HFFc6 (cell line): ENCODE measurements at places on chromosomes 2 and 18. TPM values are rescaled to one million over a fixed set of nuclear protein-coding genes. Genes with fewer than 3 reads are reported as not detected.

GRCh38 chr18:22398464-22398863 lies 19.3 kb downstream of the CTAGE1 start:
- no peak for DNase-seq

The AFTPH gene
- total RNA-seq, result 15.9 to 21.3 TPM (median 16.4 TPM) in 3 replicates

GRCh38 chr2:10538224-10538894 lies 90.2 kb upstream of the ODC1 start:
- peak; percentile 57 for DNase-seq

- DNase-seq, result no peak
These were observed 2.3 kb upstream of the KCNG2 start for GRCh38 chr18:79795446-79795845.

- no peak for DNase-seq
These were observed 554.5 kb downstream of the STK39 start for GRCh38 chr2:167692936-167693335.

GRCh38 chr2:229378386-229378785 lies 107.3 kb upstream of the PID1 start:
- DNase-seq, result no peak

- DNase-seq, result no peak
These were observed 59.6 kb downstream of the CSRNP3 start for GRCh38 chr2:165529130-165529529.

GRCh38 chr2:86298411-86299390 lies 38.7 kb downstream of the REEP1 start:
- DNase-seq, result peak; percentile 39

GRCh38 chr18:47908592-47908991 lies 21.9 kb downstream of the SMAD2 start:
- DNase-seq, result no peak

The IL1R1 gene
- total RNA-seq, result 17.0 to 24.5 TPM (median 18.0 TPM) in 3 replicates

- DNase-seq, result no peak
These were observed 36.6 kb upstream of the ASB1 start for GRCh38 chr2:238389988-238390589.

GRCh38 chr18:813172-814071 lies 1.4 kb upstream of the YES1 start:
- no peak for DNase-seq

The LOXL3 gene
- total RNA-seq, result 72.0 and 76.2 TPM in 2 replicates

DNA sequence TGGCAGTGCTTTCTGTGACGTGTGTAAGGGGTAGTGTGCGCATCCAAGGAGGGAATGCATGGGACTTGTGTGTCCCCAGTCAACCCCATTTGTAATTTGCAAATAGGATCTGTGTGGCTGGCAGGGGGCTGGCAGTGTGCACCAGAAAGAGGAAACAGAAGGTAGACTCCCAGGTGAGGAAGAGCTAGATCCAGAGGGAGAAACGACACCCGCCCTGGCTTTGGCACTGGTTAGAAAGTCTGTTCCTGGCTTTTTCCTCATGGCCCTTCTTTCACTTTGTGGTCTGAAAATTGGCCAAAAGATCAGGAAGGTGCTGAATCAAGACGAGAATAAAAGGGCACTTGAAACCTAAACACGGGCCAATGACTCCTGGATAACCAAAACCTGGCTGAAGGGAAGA lies 33.3 kb downstream of the PRKCE start:
- no peak for DNase-seq

- DNase-seq, result no peak
These were observed 338.8 kb downstream of the AGPS start for GRCh38 chr2:177731384-177731783.
